ENCODE measurements at places on chromosomes 12 and 14.

DNA sequence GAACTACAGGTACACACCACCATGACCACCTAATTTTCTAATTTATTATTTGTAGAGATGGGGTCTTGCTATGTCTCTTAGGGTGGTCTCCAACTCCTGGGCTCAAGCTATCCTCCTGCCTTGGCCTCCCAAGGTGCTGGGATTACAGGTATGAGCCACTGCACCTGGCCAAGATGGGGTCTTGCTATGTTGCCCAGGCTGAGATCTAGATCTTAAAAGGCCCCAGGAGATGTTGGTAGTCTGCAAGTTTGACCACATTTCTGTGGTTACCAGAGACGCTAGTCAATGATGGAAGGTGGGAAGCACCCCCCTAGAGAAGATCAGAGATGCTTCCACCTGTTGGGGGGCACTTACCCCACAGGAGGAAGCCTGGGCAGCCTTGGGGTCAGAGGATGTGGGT is 34.7 kb downstream of the FOXN4 start:
- no peak for DNase-seq

DNA sequence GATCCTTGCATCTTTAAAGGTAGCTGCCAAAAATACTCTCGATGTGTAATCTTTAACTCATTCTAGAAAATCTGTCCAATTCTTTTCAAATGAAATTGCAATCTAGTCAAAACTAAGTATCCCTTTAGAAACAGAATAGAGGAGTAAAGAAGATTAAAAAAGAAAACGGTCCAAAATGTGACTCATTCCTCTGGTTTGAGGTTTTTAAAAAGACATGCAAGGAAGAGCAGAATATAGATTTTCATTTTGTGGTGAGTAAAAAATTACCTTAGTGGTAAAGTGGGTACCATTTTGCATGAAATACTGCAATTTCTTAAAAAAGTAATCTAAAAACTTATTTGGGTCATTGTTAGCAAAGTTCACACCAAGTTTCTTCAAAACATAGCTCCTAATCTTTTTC is 108.4 kb downstream of the BRMS1L start:
- no peak for DNase-seq

DNA sequence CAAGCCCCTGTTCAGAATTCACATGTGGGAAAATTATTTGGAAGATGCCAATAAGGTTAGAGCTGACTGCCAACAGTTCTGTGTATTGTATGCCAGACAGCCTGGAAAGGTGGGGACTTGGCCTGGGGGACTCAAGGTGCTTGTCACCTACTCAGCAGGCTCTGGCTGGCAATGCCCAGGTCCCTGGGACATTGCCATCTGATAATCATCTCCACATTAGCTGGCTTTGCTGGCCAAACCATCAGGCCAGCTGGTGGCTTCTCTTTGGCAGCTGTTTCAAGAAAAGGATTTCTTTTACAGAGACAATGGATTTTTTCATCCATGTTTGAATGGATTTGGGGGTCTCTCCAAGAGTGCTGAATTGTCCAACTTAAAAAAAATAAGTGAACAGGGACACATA is 165.2 kb downstream of the BRMS1L start:
- DNase-seq: no peak

- no peak for DNase-seq
Observed at GRCh38 chr12:54497883-54498282, 331 bp downstream of the NCKAP1L start.

DNA sequence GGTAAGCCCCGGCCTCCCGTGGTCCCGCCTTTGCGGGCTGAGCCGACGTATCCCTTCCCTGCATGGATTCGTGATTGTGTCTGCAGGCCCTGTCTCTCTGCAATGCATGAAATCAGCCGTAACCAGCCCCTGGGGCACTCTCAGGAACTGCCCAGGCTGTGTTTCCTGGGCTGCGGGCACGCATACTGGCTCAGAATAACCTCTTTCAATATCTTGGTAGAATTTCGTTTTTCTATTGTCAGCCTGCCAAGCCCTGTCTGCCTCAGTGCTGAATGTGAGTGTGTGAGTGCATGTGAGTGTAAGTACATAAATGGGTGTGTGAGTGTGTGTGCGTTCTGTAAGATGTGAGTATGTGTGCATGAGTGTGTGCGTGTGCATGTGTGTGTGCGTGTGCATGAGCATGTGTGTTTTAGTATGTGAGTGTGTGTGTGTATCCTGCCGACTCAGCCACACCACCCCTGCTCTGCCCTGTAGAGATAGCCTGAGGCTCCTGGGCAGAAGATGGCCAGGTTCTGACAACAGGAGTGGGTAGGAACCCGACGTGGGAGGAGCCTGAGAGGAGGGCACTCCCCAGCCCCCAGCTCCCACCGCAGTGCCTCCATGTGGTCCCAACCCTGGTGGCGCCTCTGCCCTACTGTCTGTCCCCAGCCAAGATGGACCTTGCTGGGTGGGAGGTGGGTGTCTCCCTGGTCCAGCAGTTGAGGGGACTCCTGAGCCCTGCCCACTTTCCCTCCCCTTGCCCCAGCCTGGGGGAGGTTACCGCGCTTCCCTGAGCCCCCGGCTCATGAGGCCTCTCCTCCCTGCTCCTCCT is 268.8 kb downstream of the ADGRD1 start:
- no peak for DNase-seq

Data from NCI-H510A treated with DMSO at 0.1 percent for 48 hours (cell line).